ENCODE measurements at places on chromosomes 12 and 14.
A peak's percentile ranks its signal among the peaks of the same experiment; 100 is the strongest.

DNA sequence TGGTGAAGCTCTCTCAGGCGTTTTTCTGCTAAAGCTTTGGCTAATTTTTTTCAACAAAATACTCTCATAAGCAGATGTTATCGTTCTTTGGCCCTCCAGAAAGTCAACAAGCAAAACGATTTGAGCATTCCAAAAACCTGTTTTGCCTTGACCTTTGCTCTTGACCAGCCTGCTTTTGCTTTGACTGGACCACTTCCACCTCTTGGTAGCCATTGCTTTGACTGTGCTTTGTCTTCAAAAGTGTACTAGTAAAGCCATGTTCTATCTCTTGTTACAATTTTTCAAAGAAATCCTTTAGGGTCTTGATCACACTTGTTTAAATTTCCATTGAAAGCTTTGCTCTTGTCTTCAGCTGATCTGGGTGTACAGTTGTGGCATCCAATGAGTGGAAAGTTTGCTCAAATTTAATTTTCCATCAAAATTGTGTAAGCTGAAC, 10.7 kb upstream of the ARID4A start:
- DNase-seq, result no peak

GRCh38 chr14:90003526-90004307, 48.0 kb downstream of the TDP1 start:
- DNase-seq, result no peak

DNA sequence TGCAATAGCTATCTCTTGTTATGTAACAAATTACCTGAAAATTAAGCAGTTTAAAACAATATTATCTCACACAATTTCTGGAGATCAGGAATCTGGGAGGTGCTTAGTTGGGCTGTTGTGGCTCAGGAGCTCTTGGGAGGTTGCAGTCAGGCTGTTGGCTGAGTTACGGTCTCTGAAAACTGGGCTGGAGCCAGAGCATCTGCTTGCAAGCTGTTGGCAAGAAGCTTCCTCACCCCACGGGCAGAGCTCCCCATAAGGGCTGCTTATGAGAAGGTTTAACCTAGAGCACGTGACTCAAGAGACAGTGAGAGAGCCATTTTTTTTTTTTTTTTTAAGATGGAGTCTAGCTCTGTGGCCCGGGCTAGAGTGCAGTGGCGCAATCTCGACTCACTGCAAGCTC, 346.8 kb downstream of the ATP23 start:
- peak; percentile 70 for DNase-seq

DNA sequence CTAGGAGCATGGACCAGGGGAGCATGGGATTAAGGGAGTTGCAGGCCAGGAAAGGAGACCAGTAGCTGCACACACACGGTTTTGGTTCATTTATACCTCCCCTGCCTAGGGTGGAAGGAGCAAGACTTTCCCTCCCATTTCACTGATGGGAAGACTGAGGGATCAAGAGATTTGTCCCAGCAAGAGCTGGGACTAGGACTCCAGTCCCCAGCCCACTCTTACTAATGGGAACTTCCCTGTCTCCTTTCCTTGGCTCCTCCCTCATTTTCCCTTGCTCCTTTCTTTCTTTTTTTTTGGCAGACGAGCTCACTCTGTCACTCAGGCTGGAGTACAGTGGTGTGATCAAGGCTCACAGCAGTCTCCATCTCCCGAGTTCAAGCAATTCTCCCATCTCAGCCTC, 13.0 kb downstream of the SCNN1A start:
- DNase-seq, result no peak

- no peak for DNase-seq
These were observed 352.6 kb downstream of the BMP4 start for GRCh38 chr14:53603994-53604393.

- no peak for DNase-seq
These were observed 154.2 kb downstream of the APAF1 start for GRCh38 chr12:98799146-98799810.

DNA sequence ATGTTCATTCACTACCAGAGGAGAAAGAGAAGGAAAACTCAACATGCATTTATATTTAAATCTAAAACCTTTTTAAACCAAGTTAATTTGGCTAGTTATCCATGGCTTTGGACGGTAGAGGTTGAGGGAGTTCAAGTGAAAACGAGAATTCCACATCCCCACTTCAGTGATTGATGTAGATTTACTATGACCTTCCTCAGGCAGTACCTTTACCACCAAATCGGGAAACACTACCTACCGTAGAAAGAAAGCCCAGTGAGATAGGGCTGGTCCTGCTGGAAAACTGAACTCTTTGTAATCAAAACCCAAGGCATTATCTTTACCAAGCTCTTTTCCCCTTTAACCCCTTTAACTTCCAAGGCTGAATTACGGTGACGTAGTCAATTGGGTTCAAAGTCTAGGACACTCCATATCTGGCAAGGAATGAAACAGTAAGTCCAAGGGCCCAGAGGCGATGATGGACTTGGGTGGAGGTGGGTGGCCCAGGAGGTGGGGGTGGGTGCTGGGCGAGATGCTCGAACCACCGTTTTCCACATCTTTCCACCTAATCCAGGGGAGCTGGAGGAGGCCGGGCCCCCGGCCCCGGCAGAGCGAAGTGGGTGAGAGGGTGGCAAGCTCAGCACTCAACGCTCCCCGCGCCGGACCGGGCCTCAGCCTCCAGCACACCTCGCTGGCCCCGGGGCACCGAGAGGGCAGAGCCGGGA, 618 bp downstream of the SEC23A start:
- DNase-seq, result no peak

DNA sequence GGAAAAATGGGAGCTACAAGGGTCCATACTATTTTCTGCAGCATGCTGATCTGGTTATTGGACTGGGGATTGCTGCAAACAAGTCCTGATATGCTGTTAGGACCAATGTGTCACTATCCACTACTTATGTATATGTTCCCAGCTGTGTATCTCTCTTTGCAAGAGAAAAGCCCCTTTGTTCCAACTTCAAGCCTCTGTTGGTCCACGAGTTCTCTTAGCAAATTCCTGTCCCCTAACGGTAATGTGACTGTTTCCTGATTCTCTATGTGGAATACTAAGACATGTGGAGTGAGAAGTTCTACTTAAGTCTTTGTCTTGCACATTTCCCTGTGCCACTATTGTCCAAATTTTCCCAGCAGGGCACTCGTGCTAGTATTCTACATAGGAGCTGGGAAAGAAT, 557.7 kb downstream of the FSCB start:
- DNase-seq, result no peak

- no peak for DNase-seq
These were observed 179.1 kb upstream of the OTX2 start for GRCh38 chr14:56989359-56989758.

DNA sequence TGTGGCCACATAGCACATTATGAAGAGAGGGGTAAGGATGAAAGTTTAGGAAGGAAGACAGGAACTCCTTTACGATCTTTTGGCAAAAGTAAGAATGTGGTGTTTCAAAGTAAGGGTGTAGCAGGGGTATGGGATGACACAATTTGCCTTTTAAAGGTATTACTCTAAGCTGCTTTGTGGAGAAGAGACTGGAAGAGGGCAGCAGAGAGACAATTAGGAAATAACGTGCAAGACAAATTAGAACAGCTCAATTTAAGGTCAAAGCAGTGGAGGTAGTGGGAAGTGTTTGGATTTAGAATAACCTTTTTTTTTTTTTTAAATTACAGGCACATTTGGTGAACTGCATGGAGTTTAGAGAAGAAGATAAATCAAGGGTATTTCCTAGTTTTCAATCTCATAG, 342.6 kb downstream of the NOVA1 start:
- peak; percentile 24 for DNase-seq

- DNase-seq, result no peak
These were observed 65.1 kb downstream of the KTN1 start for GRCh38 chr14:55645145-55645544.

DNA sequence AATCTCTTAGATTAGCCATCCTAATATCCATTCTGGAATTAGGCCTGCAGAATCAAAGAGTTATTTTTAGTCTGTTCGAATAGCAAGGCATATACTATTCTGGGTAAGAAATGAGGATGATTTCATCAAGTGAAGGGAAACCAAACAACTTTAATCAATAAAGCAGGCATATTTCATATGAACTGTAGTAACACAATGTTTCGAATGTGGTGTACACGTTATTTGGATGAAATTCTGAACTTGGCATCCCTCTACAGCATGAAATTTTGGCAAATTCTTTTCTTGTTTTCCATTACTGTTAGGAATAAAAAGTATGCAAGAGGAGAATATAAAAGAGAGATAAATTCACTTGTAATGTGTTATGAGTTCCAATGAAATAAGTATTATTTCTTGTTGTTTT, 1233.3 kb upstream of the SEL1L start:
- no peak for DNase-seq

GRCh38 chr12:25623816-25624215, 70.7 kb upstream of the LMNTD1 start:
- no peak for DNase-seq

GRCh38 chr12:5884285-5884684, 60.8 kb downstream of the ANO2 start:
- DNase-seq, result no peak

DNA sequence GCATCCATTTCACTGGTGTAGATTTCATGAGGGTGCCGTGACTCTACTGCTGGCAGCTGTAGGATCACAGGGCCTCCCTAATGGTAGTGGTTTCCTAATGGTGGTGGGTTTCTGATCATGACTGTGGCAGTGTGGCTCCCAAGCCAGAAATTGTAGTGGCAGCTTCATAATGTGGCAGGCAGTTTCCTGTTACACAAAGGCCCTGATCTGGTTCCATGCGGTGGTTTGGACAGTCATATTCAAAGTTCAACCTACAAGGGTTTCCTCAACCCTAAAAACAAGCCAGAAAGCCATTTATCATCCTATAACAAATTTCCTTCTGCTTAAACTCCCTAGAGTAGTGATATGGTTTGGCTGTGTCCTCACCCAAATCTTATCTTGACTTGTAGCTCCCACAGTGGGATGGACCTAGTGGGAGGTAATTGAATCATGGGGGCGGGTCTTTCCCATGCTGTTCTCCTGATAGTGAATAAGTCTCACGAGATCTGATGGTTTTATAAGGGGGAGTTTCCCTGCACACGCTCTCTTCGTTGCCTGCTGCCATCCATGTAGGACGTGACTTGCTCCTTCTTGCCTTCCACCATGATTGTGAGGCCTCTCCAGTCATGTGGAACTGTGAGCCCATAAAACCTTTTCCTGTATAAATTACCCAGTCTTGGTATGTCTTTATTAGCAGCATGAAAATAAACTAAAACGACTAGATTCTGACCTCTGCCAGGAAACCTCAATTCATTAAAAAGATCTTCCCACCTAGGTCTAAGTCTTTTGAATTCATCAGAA, 257.1 kb downstream of the EFCAB11 start:
- no peak for DNase-seq

DNA sequence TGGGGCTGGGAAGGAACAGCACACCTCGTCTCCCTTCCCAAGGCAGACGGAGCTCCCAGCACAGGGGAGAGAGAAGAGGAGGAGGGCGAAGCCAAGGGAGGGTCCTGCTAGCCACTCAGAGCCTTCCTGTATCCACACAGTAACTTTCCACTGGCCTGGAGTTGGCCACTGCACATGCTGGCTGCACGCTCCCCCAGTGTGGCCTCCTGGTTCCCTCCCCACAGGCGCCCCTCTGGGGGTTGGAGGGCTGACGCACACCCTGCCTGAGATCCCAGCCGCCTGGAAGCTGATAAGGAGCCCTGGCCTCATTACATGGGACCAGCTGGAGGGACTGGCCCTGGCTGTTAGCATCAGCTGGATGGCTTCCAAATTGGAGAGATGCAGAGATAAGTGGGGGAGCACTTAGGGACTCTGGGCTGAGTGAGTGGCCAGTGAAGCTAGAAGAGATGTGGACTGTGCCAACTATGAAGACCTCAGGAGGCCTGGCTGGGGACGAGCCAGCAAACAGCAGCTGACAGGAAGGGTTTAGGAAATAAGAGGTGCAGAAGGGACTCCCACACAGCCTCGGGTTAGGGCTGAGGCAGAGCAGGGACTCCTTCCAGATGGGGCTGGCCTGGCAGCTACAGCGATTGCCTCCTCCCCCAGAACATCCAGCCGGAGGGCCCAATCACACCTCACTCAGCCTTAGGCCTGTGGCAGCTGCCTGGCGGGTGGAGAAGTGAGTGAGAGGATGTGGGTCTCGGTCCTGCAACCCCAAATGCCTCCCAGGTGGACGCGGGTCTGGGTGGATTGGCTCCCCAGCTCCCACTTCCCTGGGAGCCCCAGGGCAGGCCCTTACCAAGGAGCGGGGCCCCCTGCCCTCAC, 26.3 kb upstream of the BCDIN3D start:
- DNase-seq, result peak; percentile 96

GRCh38 chr14:80455031-80455430, 243.7 kb upstream of the DIO2 start:
- no peak for DNase-seq

GRCh38 chr12:88501972-88502938, 78.0 kb downstream of the KITLG start:
- DNase-seq, result no peak

DNA sequence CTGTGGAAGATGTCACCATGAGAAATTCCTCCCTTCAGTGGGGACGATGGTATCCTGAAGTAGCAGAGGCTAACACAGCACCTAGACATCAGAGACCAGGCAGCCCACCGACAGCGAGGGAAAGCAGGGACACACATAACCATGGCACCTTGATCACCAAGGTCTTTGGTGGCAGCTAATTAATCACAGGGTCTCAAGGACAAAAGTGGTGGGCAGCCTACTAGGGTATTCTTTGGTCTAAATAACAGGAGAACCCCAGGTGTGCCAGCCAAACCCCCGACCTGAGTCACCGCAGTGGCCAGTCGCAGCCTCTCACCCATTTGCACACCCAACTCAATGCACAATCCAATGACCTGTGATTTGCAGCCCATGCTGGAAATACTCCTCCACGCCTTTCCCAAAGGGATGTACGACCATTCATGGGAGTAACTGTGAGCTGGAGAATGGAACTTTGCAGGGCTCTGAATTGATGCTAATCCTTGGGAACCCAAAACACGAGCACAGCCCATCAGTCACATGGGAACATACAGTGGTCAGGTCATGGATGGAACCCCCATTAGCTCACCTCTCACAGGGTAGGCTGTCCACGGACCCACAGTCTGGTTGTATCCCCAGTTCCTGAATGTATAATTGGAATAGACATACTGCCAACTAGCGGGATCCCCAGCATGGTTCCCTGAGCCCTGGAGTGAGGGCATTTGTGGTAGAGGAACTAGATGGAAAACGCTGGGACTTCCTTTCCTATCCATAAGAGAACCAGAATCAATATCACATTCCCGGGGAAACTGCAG, 58.7 kb upstream of the C14orf180 start:
- no peak for DNase-seq

DNA sequence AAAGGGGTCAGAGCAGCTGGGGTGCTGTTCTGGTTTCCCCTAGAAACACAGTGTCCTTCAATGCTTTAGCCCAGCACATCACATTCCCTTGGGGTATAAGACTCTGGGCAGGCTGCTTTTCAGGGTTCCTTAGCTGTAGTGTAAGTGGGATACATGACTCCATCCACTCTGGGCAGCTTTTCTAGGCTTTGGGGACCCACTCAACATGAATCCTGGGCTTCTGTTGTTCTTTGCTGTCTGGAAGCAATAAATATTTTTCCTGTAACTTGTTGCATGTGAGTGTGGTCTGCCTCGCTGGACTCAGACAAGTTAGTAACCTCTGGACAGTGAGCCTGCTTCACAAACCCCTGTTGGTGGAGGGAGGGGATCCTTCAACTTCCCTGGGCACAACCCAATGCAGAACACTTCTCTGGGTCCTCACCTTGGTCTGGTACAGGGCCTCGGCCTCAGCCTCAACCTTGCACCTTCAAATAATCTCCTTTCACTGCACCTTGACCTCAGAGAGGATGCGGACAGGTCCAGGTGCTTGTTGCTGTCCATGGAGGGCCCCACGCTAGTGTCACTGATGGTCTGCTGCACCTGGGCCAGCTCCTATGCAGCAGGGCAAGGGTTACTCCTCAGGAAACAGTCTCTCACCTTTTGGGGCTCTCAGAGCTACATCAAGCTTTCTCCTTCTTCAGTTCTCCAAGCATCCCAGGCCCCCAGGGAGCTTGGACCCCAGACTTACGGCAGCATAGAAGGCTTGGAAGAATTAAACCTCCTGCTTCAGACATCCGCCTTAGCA, 13.5 kb upstream of the KRT73 start:
- DNase-seq, result no peak

Measured in NCI-H524 (cell line).